ENCODE measurements at places on chromosomes 7 and 10.

DNA sequence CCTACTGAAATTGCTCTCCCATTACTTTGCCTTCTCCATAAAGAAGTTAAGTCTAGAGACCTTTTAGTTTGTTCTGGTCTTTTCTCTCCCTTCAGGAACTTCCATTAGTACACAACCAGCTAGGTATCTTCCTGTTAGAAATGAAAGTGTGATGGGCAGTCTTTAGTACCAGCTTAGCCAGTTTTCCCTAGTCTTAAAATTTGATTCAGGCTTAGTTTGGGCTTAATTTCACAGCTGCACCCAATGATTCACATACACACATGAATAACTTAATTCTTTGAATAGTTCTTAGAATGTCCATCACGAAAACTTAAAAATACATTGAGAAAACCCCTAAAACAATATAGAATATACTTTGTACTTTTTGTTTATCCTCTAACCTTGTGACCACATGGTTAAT lies 2.4 kb upstream of the PPP1R9A start:
- no peak for DNase-seq

GRCh38 chr7:51785876-51786275 lies 469.3 kb upstream of the COBL start:
- no peak for DNase-seq

GRCh38 chr10:103564776-103565520 lies 71.4 kb downstream of the NEURL1 start:
- DNase-seq = no peak

DNA sequence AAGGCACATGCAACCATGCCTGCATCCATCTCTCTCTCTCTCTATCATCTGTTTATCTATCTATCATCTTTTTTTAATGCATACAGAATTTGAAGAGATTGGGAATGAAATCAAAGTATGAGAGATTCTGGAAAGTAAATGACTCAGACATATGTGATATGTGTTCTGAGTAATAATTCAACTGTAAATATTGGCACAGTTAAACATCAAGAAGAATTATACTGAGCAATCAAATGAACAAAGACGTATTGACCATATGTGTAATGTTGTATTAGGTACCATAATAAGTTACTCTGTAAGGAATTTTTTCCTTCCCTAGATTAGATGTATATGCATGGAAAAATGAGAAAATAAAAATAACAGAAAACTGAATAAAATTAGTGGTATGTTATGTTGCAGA lies 108.3 kb downstream of the SUGCT start:
- no peak for DNase-seq

GRCh38 chr7:87473986-87474385 lies 1.5 kb downstream of the ABCB4 start:
- no peak for DNase-seq

DNA sequence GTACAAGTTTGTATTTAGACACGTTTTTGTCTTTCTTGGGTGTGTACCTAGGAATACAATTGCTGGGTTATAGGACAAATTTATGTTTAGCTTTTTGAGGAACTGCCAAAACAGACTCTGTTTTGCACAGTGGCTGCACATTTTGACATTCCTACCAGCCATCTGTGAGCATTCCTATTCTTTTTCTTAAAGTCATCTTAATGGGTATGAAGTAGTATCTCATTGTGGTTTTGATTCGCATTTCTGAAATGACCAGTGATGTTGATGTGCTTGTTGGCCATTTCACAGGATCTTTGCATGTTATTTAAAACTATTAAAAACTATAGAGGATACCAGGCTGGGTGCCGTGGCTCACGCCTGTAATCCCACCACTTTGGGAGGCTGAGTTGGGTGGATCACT lies 32.6 kb upstream of the IL15RA start:
- no peak for DNase-seq
